ENCODE measurements at places on chromosomes 6 and 20.

DNA sequence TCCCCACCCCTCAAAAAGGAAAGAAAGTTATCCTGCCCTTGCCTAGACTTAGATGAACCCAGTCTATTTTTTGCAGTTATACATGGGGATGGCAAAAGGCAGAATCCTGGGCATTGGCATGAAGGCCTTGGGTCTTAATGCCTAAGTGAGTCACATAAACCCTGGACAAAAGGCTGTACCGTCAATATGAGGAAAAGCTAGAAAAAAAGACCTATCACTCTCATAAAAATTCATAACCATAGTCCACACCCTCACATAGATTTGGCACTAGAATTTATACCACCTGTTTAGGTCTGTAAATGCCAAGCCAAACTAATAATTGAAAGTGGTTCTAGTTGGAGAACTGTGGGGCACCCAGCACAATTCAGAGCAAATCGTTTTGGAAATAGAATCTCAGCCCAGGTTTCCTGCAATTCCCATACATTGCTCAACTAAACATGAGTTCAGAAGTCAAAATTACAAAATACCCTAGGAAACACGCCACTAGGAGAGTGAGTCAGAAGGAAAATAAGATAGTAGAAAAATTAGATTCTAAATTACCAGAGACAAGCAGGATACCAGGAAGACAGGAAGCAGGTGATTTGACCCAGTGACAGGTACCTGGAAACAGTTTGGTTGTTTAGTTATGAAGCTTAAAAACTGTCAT is 70.4 kb upstream of the FUCA2 start:
- no peak for DNase-seq

DNA sequence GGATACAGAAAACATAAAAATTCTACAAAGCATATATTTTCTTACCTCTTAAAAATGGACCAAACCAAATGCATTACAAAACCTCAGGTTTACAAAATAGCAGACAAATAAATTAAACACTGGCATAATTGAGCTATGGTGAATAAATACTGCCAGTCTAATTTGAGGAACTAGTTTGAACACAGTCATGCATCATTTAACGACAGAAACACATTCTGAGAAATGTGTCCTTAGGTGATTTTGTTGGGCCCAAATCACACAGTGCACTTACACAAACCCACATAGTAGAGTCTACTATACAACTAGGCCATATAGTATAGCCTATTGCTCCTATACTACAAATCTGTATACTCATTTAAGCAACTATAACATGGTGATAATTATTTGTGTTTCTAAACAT is 215.6 kb downstream of the FOXC1 start:
- DNase-seq = no peak

- DNase-seq = peak; percentile 83
Observed at GRCh38 chr6:33247977-33248642, 23.6 kb downstream of the VPS52 start.

DNA sequence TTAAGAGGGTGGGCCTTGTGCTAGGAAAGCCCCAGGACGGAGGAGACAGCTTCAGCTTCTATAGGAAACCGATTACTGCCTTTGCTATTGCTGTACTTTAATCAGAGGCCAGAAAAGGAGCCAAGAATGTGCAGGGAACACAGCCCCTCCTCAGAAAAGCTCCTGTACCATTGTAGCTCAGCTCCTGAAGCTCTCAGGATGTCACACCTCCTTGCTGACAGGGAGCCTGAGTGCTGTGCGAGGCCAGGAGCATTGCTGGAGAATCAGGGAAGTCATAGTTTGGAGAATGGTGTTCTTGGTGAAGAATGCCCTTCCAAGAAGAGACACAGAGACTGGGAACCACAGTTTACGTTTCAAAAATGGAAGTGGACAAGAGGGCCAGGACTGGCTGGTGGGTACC is 46.8 kb downstream of the LYRM2 start:
- DNase-seq = no peak

- DNase-seq = no peak
Observed at GRCh38 chr20:2697768-2698167, 5.2 kb downstream of the EBF4 start.

DNA sequence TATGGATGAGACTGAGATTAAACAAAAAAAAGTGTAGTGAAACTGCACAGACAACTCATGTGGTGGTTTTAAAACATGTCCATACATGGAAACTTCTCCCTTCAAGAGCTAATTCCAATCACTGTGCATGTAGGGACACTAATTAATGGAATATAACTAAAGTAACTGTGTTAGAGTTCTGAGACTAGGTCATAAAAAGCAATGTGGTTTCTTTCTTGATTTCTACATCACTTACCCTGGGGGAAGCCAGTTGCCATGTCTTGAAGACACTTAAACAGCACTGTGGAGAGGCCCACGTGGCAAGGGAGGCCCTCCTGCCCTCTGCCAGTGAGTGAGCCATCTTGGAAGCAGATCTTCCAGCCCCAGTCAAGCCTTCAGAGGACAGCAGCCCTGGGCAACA is 118.2 kb upstream of the DST start:
- no peak for DNase-seq

DNA sequence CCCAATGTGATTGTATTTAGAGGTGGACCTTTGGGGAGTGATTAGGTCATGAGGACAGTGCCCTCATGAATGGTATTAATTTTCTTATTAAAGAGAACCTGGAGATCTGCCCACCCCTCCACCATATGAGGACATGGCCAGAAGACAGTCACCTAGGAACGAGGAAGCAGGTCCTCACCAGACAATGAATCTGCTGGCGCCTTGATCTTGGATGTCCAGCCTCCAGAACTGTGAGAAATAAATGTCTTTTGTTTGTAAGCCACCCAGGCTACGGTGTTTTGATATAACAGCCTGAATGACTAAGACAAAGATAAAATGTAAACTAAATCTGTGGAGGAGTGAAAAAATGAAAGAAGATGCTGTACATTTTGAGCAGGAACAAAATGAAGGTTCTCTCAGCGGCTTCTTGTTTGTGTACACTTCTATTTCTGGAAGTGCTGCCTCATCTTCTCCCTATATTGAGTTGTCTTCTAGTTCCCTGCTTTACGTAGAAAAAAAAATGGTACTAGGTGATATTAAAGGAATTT is 1.5 kb upstream of the IPCEF1 start:
- DNase-seq = no peak

DNA sequence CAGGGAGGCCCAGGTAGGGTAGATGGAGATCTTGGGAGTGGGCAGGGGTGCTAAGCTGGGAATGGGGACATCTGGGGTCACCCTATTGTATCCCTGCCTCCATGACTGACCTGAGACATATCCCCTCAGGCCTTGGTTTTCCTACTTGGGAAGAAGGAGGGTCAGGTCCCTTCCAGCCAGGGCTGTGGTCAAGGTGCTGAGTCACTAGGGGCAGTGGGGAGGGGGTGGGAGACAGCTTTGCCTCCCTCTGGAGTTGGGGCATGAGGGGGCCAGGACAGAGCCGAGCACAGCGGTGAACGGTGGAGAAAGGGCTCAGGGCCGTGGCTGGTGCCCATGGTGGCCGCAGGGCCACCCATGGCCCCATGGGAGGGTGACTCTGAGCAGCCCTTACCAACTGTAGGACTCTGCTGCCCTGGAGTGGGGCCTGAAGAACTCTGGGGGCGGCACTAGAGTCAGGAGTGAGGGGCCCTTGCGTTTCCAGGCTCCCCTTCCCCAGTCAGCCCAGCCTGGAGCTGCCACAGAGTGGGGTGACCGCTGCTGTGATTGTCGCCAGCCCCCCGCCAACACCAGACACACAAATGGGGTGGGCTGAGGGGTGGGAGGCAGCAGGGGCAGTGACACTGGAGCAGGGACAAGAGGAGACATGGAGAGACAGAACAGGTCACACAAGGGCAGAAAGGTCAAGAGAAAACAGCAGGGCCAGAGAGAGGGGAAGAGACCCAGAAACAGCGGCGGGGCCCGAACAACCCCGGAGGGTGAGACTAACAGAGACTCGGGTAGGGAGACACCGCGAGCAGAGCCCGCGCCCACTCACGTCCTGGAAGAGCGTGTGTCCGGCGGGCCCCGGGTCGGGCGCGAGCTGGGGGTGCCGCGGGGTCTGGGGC is 576 bp downstream of the NECAB3 start:
- no peak for DNase-seq

GRCh38 chr20:56616716-56617115 is 12.4 kb upstream of the TFAP2C start:
- no peak for DNase-seq

DNA sequence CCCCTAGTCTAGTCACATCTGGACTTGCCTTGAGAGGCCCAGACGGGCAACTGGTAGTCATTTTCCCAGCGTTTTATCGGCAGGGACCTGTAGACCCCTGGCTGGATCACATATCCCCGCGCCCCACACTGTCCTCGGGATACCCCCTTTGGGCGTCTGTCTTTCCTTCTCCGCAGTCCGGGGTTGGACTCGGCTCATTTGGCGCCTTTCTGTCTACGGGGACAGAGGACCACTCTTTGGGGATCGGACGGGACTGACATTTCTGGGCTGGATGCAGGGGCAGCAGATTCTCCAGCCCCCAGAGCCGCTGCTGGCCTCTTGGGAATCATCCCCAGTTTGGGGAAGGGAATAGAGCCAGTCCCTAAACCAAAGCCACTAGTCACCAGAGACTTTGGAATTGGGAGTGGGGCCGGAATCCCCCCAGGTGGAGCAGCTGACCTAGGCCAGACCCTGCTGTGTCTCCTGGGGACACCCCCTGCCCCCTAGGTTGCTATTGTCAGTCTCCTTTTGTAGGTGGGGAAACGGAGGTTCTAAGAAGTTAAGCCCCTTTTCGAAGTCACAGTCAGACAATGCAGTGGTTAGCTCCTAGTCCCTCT is 734 bp downstream of the FAM110A start:
- no peak for DNase-seq

DNA sequence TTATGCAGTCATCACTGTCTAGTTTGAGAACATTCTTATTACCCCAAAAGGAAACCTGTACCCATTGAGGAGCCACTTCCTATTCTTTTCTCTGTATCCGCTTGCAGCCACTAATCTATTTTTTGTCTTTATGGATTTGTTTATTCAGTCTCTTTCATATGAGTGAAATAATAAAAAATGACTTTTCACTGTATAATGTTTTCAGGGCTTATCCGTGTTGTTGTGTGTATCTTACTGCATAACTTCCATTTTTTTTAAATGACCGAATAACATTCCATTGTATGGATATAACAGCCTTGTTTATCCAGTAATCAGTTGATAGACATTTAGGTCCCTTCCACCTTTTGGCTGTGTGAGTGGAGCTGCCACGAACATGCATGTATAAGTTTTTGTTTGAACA is 86.6 kb downstream of the ZFAND3 start:
- no peak for DNase-seq

- DNase-seq = no peak
Observed at GRCh38 chr20:52763321-52763853, 208.8 kb upstream of the TSHZ2 start.

GRCh38 chr6:73341335-73341734 is 12.7 kb downstream of the DPPA5 start:
- DNase-seq = no peak

GRCh38 chr6:10801224-10801848 is 37.0 kb downstream of the MAK start:
- peak; percentile 52 for DNase-seq

GRCh38 chr6:42084889-42085288 is 34.6 kb downstream of the TAF8 start:
- no peak for DNase-seq

- DNase-seq = peak; percentile 23
Observed at GRCh38 chr20:45303586-45304463, 2.8 kb upstream of the RBPJL start.

GRCh38 chr6:26571592-26572296 is 25.0 kb upstream of the ABT1 start:
- peak; percentile 90 for DNase-seq

- DNase-seq = no peak
Observed at GRCh38 chr6:151109361-151109760, 130.4 kb upstream of the AKAP12 start.

- no peak for DNase-seq
Observed at GRCh38 chr6:47362857-47363461, 53.3 kb upstream of the TNFRSF21 start.

DNA sequence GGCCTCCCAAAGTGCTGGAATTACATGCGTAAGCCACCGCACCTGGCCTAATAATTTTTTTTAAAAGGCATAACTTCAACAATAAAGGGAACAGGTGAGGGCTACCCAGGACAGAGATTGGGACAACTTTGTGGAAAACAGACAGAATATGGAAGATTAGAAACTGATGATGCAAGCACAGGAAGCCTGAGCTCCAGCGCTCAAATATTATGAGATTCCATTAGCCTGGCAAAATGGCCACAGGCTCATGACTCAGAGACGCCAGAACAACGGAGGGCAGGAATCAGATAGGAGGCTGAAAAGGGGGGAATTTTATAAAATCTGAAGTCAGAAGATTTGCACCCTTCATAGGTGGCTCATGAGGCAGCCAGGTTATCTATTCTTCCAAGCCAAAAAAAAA is 103.1 kb upstream of the MRPS10 start:
- DNase-seq = peak; percentile 29

DNA sequence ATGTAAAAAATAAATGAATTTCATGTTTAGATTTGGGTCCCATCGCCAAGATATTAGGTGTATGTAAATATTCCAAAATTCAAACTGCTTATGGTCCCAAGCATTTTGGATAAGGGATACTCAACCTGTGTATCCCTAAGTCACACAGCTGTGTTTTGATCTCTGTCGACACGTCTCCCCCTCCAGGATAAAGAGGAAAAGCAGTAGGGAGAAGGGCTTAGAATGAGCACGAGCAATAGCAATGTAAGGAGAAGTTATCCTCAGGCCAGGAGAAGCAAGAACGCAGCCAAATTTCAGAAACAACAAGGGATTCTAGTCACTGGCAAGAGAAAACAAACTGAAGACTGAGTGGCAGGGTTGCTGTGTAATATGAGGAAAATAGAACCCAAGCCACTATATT is 181.2 kb downstream of the AIG1 start:
- no peak for DNase-seq

- no peak for DNase-seq
Observed at GRCh38 chr6:80622641-80623040, 516.2 kb downstream of the BCKDHB start.

GRCh38 chr20:33524261-33524660 is 34.4 kb downstream of the CBFA2T2 start:
- peak; percentile 33 for DNase-seq

GRCh38 chr6:28005152-28005890 is 48.3 kb downstream of the OR2B6 start:
- no peak for DNase-seq

- DNase-seq = peak; percentile 24
Observed at GRCh38 chr6:1312473-1313367, 822 bp downstream of the FOXQ1 start.

DNA sequence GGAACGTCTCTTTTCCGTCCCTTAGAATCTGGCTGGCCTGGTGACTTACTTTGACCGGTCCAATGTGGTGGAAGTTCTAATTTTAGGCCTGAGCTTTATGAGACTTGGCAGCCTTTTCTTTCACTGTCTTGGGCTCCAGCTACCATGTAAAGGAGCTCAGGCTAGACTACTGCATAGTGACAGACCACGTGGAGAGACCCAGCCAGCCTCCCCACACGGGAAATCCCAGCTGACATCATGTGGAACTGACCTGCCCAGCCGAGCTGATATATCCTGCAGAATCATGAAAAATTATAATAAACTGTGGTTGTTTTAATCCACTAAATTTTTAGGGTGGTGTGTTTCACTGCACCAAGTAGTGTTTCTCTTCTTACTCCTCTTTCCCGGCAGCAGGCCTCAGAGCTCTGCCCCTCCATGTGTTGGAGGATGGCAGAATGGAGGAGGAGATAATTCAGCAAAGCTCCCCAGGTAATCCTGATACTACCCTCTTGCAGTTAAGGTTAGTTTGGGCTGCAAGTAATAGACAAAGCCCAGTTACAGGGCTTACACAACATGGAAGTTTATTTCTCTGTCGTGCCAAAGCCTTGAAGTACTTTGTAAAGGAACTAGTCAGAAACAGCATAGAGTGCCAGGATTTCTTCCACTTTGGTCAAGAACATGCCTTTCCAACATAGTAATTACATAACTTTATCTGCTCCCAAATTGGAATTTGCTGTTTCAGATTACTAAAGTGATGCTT is 87.5 kb downstream of the SH3BGRL2 start:
- DNase-seq = peak; percentile 7
